ENCODE measurements at places on chromosomes 2 and 18.

DNA sequence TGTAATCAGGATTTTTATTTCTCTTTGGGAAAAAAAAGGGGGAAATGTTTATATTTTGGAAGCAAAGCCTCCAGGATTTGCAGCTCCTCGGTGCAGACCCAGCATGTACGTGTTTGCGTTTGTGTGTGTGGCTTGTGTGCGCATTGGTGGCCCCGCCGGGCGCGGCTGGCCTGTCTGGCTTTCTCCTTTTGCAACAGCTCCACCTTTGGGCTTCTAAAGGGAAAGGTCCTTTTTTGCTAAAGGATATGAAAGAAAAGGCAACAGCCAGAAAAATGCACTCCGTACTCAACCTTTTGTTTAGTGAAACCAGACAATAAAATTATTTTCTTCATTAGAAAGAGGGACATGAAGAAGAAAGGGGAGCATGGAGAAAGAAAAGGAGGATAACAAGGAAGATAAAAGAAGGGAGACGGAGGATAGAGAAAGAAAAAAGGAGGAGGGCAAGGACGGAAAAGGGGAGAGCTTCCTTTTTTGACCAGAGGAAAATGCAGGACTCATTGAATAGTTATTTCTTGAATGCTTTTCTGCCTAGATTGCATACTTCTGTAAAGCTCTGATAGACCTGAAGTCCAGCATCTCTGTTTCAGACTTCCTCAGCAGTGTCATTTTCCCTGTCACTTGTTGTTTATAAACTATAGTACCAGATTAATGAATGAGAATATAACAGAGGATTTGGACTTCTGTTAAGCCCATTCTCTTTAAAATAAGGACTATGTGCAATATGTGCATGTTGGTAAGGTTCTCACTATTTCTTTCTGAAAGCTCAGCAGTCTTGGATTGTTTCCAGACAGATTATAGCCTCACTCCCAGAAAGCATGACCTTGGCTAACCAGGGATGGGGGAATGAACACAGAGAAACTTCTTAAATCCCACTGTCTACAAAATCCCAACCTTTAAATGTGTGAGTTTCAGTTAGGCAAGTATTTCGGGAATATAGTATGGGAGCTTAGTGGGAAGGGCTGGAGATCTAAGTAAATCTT, 563.1 kb upstream of the PIK3C3 start:
- DNase-seq: no peak

- no peak for DNase-seq
Observed at GRCh38 chr2:176072951-176073904, 10.5 kb downstream of the EVX2 start.

DNA sequence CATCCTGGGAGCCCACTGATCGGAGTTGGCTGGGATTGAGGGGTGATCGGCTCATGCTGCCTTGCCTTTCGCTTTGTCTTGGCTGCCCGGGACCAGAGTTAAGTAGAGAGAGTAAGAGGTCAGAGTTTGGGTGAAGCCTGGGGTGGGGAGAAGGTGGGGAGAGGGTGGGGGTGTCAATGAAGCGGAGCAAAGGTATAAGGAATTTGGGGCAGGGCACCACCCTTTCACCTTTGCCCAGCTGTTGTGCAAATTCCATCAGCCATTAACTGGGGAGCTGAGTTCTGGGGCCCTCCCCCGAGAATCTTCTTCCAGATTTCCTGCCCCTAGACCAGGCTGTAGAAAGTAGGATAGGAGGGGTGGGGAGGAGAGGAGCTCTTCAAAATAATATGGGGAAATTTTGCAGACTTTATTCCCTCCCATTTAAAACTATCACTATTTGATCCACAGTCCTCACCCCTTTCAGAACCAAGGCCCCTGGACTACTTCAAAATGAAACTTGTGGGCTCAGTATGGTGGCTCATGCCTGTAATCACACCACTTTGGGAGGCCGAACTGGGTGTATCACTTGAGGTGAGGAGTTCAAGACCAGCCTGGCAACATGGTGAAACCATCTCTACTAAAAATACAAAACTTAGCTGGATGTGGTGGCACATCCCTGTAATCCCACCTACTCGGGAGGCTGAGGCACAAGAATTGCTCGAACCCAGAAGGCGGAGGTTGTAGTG, at the start of gene SLC23A3:
TSS of gene SLC23A3 (minus strand) at position 100 of the 725 bp plus-strand sequence. CDS start at position 55, 45 bp downstream.
- no peak for DNase-seq

DNA sequence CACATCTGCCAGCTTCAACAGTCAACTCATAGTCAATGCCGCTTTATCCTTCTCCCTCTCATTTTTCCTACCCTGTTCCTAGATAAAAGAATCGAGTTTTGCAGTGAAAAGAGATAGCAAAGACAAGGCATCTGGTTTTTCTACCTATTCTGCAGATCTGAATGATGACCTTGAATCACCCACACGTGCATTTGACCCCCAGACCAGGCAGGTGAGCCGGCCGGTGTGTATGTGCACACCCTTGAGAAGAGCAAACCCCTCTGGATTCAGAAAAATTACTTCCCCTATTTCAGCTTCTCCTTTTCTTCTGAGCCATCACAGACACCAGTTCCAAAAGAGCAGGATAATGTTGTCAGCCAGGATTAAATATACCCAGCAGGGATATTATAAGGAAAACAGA, 115.6 kb upstream of the ST6GAL2 start:
- no peak for DNase-seq

DNA sequence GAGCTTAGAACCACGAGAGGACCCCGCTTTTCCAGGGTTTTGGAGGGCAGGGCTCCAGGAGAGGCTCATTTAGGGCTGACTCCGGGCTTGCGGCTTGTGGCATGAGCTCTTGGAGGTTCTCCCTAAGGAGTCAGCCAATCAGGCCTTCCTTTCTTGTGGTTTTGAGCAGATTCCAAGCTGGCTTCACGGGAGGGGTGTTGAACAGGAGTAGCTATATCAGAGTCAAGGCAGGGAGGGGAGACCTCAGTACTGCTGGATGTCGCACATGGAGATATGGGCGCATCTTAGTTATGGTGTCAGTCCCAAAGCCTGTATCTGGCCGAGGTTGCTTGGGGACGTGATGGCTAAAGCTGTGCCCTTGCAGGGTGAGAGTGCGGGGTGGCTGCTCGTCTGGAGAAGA, 98.6 kb downstream of the AGAP1 start:
- DNase-seq: no peak

DNA sequence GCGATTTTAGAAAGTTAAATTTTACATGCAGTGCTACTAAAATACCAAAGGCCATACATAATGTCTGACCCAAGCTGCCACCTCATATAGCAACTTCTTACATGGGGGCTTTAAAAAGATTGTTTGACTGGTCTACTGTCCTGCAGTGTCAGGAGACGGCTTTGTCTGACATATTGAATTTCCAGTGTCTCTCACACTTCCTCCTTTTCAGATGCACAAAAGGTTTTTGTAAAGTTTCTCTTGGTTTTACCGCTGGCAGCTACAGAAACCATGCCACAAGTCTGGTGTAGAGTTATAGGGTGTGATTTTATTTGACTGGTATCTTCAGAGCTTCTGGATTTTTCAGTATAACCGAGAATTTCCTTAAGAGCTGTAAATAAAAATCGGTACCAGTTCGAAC, 1.1 kb upstream of the ASAP2 start:
- no peak for DNase-seq

- DNase-seq: no peak
Observed at GRCh38 chr2:219513787-219514186, 495 bp upstream of the ASIC4 start.

- DNase-seq: no peak
Observed at GRCh38 chr18:22550366-22550765, 132.7 kb upstream of the CTAGE1 start.

DNA sequence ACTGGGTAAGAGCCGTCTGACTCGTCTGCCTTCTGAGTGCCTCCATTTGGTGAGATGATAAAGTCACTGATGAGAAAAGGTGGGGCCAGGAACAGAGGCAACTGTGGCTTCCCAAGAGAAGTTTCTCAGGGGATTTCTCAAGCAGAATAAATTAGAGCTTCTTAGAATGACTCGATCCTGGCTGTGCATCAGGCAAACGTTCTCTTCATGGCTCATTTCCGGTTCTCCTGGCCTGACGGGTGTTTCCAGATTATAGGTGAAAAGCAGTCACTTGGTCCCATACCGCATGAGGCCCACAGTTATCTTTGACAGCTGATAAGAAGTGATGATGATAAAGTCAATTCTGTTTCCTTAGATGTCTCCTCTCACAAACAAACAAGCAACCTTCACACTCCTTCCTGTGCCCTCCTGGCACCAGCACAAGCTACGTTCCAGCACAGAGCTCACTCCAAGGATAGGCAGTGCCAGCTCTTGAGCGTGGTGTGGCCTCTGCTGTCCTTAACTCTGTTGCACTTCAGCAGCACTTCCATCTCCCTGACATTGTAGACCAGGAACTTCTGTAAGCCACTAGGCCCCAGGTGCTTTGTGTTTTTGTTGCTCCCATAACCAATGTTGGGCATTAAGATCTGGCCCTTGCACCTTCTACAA, 37.8 kb upstream of the KCNF1 start:
- DNase-seq: no peak

DNA sequence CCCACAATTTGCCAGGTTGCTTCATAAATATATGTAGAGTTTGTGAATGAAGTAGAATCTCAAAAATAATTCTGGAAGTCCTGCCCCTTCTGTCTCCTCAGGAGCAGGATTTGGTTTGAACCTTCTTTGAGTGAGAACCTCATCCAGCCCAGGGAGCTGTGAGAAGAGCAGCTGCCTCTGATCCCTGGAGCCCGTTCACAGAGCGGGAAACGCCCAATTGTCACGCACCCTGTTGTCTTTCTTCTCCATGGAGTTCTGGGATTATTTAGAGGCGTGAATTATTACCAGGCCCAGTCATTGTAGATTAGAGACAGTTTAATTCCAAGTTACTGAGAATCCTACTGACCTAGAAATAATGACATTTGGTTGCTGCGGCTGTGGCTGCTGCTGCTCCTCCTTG, 66.1 kb downstream of the TPO start:
- DNase-seq: no peak

DNA sequence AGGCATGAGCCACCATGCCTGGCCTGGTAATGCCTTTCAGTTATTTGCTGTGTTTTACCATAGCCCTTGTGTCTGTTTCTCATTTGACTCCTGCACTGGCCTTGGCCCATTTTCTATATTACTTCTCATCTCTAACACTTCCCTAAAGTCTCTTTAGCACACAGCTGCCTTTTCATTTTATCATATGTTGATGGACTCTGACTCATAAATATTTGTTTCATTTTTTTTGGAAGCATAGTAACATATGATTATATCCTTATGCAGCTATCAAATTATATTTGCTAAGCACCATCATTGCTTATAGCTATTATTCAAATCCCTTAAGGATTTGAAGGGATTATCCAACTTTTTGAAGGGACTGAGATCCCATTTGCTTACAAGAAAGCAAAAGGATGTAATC, 320.3 kb downstream of the GPD2 start:
- DNase-seq: no peak

- DNase-seq: no peak
Observed at GRCh38 chr2:55902971-55903370, 20.6 kb downstream of the EFEMP1 start.

- no peak for DNase-seq
Observed at GRCh38 chr2:136191041-136191440, 73.1 kb upstream of the CXCR4 start.

DNA sequence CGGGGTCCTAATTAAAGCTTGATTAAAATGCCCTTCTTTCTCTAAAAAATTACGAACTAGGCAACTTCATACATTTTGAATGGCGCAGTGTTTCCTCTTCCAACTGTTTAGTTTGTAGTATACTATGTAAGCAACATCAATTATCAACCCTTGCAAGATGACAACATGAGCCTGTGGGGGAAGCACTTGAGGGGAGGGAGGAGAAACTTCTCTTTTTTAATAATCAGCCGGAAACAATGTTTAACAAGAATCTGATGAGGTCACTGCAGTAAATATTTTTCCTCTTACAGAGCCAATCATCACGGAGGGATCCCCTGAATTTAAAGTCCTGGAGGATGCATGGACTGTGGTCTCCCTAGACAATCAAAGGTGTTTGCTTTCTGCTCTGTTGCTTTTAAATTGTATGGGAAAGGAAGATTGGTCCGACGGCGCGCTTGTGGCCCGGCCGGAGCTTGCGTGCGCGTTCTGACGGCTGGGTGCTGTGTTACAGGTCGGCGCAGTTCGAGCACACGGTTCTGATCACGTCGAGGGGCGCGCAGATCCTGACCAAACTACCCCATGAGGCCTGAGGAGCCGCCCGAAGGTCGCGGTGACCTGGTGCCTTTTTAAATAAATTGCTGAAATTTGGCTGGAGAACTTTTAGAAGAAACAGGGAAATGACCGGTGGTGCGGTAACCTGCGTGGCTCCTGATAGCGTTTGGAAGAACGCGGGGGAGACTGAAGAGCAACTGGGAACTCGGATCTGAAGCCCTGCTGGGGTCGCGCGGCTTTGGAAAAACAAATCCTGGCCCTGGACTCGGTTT, 5.3 kb upstream of the DLX1 start:
- DNase-seq: no peak

- DNase-seq: no peak
Observed at GRCh38 chr2:65281627-65282351, 54.2 kb downstream of the ACTR2 start.

- no peak for DNase-seq
Observed at GRCh38 chr2:222071911-222072310, 226.9 kb downstream of the PAX3 start.

GRCh38 chr2:10186868-10187535, 64.5 kb downstream of the RRM2 start:
- no peak for DNase-seq

- DNase-seq: no peak
Observed at GRCh38 chr2:15391751-15392150, 169.4 kb downstream of the NBAS start.

DNA sequence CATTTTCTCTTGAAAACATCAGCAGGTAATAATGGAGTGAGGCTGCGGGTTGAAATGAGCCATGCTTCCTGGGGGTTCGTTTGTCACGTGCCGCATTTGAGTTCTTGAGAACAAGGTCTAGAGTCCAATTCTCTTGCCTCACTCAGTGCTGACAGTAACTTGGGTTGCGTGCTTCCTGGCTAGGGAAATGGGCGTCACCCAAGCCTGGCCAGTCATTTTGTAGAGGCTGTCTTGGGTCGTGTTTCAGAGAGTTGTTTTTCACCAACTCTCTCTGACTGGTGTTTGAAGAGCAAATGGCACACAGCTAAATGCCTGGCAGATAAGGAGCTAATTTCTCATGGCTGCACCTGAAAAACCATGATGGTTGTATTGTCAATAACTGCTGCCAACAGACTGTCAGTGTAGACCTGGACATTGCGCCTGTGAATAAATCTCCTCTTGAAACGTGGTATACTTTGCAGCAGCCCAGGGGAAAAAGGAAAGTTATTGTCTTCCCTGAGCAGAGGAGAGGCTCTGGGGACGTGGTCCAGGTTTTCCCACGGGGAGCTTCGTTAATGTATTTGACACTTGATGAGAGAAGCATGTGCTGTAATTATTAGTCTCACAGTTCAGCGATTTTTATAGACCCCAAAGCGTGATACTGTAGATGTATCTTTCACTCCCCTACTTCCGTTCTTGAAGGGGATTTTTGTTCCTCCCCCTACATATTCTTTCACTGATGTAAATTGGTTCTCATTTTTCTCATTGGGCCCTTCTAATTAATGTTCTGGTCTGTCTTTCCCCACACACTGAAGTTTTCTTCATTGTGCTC, 196.0 kb downstream of the FHOD3 start:
- DNase-seq: no peak
